T-helper 2 cell treated with Interferon-gamma antibody and Interleukin-4, amounts not matched to agents 5 μg/mL and 100 μg/mL, for 36 hours (primary cell): ENCODE measurements at places on chromosomes 13 and 19.
A peak's percentile ranks its signal among the peaks of the same experiment; 100 is the strongest.

DNA sequence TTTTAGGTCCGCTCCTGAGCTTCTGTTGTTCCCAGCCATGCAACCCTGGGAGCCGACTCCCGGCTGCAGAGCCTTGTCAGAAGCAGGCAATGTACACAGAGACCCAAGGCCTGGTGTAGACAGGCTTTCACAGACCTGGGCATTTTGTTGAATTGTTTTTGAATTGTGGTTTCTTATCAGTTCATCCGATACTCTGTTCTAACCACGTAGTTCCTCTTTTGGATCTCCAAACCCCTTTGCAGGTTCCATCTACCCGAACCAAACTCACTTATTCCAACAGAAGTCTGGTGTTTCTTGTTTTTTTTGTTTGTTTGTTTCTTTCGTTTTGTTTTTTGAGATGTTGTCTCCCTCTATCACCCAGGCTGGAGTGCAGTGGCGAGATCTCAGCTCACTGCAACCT is 6.3 kb upstream of the NLRP2 start:
- DNase-seq: no peak
- peak overlapping the region; percentile 63 for H3K4me3 ChIP-seq
- H3K27ac ChIP-seq: peak overlapping the region; percentile 43
- H3K4me1 ChIP-seq: peaks cover 11% of the 10 kb centered on the region
- H3K27me3 ChIP-seq: peaks cover 7% of the 10 kb centered on the region
- H3K36me3 ChIP-seq: no peaks in the 10 kb centered on the region

DNA sequence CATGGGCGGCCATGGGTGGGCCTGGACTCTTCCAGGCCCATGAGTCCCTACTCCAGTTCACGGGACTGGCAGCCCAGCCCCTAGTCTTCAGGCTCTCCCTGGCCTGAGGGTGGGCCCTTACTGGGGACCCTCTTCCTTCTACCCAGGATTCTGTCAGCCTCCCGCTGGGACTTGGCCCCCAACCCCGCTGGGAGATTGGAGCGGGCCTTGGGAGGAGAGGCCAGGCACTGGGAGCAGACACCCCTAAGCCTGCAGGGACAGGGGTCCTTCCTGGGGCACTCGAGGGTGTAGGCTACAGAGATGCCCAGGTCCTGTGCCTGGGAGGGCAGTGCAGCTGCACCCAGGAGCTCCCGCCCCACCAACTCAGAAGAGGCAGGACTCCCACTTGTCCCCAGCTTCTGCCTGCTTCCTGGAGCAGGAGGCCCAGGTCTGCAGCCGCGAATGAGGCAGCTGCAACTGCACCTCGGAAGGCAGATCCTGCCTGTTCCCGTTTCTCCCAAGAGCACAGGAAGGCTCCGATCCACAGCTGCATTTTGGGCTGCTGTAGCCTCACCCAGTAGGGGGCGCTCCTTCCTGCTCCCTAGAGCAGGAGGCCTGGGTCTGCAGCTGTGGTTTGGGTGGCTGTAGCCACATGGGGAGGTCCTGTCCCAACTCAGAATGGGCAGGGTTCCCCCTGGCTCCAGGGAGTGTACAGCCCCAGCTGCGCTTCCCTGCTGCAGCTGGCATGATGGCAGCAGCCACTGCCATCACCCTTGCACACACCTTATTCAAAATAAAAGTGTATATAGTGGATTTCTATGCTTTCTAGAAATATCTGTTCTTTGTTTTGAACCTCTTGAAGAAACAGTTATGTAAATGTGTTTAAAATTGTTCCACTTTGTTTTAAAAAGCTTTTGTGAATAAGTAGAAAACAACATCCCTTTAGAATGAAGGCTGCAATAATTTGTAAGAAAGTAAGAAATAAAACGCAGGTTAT is 46.8 kb downstream of the TEX26 start:
- no peak for DNase-seq
- no peaks in the 10 kb centered on the region for H3K4me1 ChIP-seq
- no peaks in the 10 kb centered on the region for H3K36me3 ChIP-seq
- H3K4me3 ChIP-seq: no peak overlapping the region

DNA sequence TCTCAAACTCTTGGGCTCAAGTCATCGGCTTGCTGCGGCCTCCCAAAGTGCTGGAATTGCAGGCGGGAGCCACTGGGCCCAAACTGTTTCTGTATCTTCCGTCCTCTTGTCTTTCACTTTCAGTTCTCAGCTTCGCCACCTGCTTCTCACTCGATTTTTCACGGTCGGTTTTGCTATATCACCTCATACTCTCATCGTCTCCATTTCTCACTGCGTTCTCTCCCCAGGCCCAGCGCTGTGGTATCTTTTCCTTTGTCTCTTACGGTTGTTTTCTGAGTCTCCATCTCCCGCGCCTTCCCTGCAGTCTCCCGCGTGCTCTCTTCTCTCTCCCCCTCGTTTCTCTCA is 14.9 kb downstream of the SSC5D start:
- peaks cover 9% of the 10 kb centered on the region for H3K36me3 ChIP-seq
- peaks cover 14% of the 10 kb centered on the region for H3K4me1 ChIP-seq
- H3K27ac ChIP-seq: peak overlapping the region; percentile 85
- DNase-seq: no peak

DNA sequence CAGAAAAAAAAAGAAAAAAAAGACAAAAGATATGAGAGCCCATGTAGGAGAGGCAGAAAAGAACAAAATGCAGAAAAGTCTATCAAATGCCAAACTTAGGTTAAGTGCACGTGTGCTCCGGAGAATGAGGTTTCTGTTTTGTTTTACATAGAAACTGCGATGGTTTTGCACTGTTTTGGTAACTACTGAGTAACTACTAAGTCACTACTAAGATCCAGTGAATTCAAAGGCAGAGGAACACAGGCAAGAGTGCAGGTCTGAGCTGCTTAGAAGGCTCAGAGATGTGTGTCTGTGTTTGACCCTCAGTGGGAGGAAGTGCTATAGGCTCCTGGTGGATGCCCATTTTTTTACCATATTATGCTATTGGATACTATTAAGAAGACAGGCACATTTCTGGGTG is 299.3 kb downstream of the NDFIP2 start:
- no peaks in the 10 kb centered on the region for H3K27me3 ChIP-seq
- DNase-seq: no peak
- H3K4me3 ChIP-seq: no peak overlapping the region
- H3K27ac ChIP-seq: no peak overlapping the region

DNA sequence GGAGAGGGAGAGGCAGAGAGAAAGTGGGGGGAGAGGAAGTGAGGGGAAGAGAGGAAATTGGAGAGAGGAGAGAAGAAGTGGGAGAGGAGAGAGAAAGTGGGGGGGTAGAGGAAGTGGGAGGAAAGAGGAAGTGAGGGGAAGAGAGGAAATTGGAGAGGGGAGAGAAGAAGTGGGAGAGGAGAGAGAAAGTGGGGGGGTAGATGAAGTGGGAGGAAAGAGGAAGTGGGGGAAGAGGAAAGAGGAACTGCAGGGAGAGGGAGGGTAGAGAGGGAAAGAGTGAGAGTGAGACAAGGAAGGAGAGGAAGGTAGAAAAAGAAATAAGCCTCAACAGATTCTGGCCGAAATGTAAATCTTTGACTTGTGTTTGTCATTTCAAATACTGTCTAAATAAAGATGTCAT is 146.6 kb downstream of the KLF12 start:
- H3K27me3 ChIP-seq: no peaks in the 10 kb centered on the region
- no peak overlapping the region for H3K4me3 ChIP-seq
- H3K4me1 ChIP-seq: peaks cover 37% of the 10 kb centered on the region

- no peaks in the 10 kb centered on the region for H3K27me3 ChIP-seq
- no peak overlapping the region for H3K4me3 ChIP-seq
- no peak for DNase-seq
- no peaks in the 10 kb centered on the region for H3K4me1 ChIP-seq
Measured at GRCh38 chr13:91648012-91648411, 249.6 kb downstream of the GPC5 start.

- peaks cover 25% of the 10 kb centered on the region for H3K27me3 ChIP-seq
- H3K4me3 ChIP-seq: no peak overlapping the region
- peaks cover 9% of the 10 kb centered on the region for H3K4me1 ChIP-seq
- DNase-seq: no peak
- peaks cover 2% of the 10 kb centered on the region for H3K36me3 ChIP-seq
- no peak overlapping the region for H3K27ac ChIP-seq
Measured at GRCh38 chr13:112973577-112973951, 4.5 kb downstream of the MCF2L start.
